Activated CD8-positive, alpha-beta memory T cell treated with anti-CD3 and anti-CD28 coated beads, Interleukin-2, amount 10 ng/mL, durations not matched to agents 7 days and 5 days (primary cell): ENCODE measurements at places on chromosomes 1 and 21.

DNA sequence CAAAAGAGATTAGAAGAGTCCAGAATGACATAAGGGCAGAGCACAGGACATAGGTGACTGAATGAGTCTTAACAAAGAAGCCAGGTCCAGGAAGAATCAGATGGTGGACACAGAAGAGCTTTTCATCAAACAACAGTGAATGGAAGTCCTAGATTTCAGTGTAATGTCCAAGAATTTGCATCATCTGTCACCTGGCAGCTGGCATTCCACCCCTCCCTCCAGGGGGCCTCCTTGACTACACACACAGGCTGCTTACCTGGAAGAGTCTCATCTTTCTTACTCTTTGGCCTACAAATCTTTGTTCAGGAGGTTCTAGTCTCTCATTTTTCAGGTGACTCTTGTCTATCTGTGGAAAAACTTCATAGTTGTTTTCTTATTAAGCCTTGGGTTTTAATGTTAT lies 36.2 kb downstream of the GORAB start:
- DNase-seq = no peak
- H3K4me3 ChIP-seq = no peak overlapping the region
- peaks cover 33% of the 10 kb centered on the region for H3K27me3 ChIP-seq
- H3K27ac ChIP-seq = no peak overlapping the region
- H3K4me1 ChIP-seq = peaks cover 4% of the 10 kb centered on the region

- H3K27me3 ChIP-seq = no peaks in the 10 kb centered on the region
- DNase-seq = no peak
- peaks cover 1% of the 10 kb centered on the region for H3K4me1 ChIP-seq
- no peak overlapping the region for H3K4me3 ChIP-seq
These were observed 426.8 kb downstream of the ADGRL2 start for GRCh38 chr1:82227306-82228095.

GRCh38 chr1:61389926-61390845 lies 307.8 kb downstream of the NFIA start:
- H3K4me1 ChIP-seq = peaks cover 32% of the 10 kb centered on the region
- H3K36me3 ChIP-seq = peaks cover 7% of the 10 kb centered on the region
- DNase-seq = no peak
- H3K4me3 ChIP-seq = no peak overlapping the region
- no peak overlapping the region for H3K27ac ChIP-seq

- H3K4me1 ChIP-seq = peaks cover 53% of the 10 kb centered on the region
- H3K27ac ChIP-seq = peak overlapping the region; percentile 79
- no peaks in the 10 kb centered on the region for H3K27me3 ChIP-seq
- no peak for DNase-seq
These were observed 44.7 kb downstream of the XCL2 start for GRCh38 chr1:168498956-168499687.

DNA sequence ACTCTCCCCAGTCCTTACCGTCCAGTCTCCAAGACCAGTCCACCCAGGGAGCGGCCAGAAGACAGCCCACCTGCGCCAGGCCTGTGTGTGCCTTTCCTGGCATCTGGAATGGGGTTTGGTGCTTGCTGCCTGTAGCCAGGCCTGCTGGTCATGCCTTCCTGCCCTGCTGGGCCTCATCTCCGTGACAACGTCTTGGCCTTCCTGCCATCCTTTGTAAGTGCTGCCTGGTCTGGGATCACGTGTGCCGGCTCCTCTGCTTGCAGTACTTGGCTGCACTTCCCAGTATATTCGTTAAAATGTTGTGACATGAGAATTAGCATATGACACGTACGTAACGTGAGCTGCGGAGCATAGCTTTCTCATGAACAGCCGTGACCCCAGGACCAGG lies 145.3 kb upstream of the COL6A1 start:
- peaks cover 2% of the 10 kb centered on the region for H3K36me3 ChIP-seq
- peaks cover 9% of the 10 kb centered on the region for H3K27me3 ChIP-seq
- DNase-seq = no peak
- no peak overlapping the region for H3K4me3 ChIP-seq
- no peak overlapping the region for H3K27ac ChIP-seq

- H3K4me3 ChIP-seq = no peak overlapping the region
- DNase-seq = no peak
- H3K4me1 ChIP-seq = peaks cover 48% of the 10 kb centered on the region
These were observed 5.7 kb downstream of the S1PR1 start for GRCh38 chr1:101242324-101243050.

- H3K4me1 ChIP-seq = no peaks in the 10 kb centered on the region
- peak; percentile 34 for DNase-seq
- no peaks in the 10 kb centered on the region for H3K27me3 ChIP-seq
- H3K4me3 ChIP-seq = no peak overlapping the region
- no peaks in the 10 kb centered on the region for H3K36me3 ChIP-seq
These were observed 12.9 kb downstream of the RCAN1 start for GRCh38 chr21:34602061-34602460.

DNA sequence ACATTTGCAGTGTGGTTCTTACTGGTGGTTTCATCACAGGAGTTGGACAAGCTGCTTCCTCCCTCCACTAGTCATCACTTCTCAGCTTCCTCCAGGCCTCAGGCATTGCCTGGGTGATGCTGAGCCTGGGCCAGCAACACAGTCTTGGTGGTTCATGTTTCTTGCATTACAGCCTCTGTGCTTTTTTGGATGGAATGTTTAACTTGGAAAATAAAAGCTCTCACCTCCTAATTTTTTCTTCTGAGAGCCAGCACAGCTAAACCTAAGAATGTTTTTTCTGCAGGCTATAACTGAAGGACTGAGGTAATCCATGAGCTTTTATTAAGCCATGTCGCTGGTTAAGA lies 66.1 kb upstream of the RHOU start:
- H3K4me1 ChIP-seq = peaks cover 5% of the 10 kb centered on the region
- H3K27ac ChIP-seq = no peak overlapping the region
- no peaks in the 10 kb centered on the region for H3K36me3 ChIP-seq
- DNase-seq = no peak
- H3K4me3 ChIP-seq = no peak overlapping the region

- no peaks in the 10 kb centered on the region for H3K27me3 ChIP-seq
- H3K4me3 ChIP-seq = no peak overlapping the region
- no peaks in the 10 kb centered on the region for H3K4me1 ChIP-seq
- no peaks in the 10 kb centered on the region for H3K36me3 ChIP-seq
- DNase-seq = no peak
- H3K27ac ChIP-seq = no peak overlapping the region
These were observed 44.6 kb upstream of the DNASE2B start for GRCh38 chr1:84353695-84354094.

GRCh38 chr1:151762941-151763921 lies at the start of gene MRPL9:
Gene MRPL9, minus strand, starts transcription at chr1:151763496. Its CDS starts 17 bp downstream, at chr1:151763479.
- peaks cover 33% of the 10 kb centered on the region for H3K4me1 ChIP-seq
- peak within 1 kb of the TSS; percentile 98 for H3K27ac ChIP-seq
- H3K27me3 ChIP-seq = no peaks in the 10 kb centered on the region
- H3K36me3 ChIP-seq = peaks cover 26% of the 10 kb centered on the region
- H3K4me3 ChIP-seq = peak within 1 kb of the TSS; percentile 93

DNA sequence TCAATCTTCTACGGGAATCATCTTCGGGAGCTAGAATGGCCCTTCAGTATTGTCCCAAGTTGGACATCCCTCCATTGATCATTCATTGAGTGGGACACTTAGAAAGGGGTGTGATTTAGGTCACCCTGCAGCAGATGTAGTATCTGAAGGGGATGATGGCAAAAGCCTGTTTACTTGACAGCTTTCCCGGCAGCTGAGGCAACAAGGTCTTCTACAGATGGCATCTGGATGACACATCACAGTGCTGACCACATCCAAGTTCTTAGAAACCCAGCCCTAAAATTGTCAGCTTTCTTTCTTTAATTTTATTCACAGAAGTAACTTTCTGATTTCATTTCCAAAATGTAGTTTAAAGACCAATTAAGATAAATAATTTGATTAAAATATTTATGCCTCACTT lies 150.3 kb downstream of the AMY1C start:
- no peak overlapping the region for H3K4me3 ChIP-seq
- no peaks in the 10 kb centered on the region for H3K27me3 ChIP-seq
- H3K4me1 ChIP-seq = no peaks in the 10 kb centered on the region
- no peaks in the 10 kb centered on the region for H3K36me3 ChIP-seq
- DNase-seq = no peak
- H3K27ac ChIP-seq = no peak overlapping the region

DNA sequence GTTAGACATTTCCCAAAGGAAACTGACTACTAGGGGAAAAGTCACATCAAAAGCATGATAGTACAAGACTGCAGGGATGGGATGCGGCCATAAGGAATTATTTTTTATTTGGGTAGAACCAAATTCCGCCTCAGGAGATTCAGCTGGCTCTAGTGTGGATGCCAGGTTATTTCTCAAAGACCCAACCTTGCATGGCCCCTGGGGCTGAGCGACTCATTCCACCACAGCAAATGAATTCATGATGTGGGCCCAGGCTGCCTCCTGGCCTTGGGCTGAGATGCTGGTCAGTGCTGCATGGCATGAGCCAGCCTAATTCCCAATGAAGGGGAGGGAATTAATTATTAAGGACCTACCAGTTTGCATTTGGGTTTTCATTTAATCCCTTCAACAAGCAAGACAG lies 11.8 kb downstream of the TMEM35B start:
- no peak for DNase-seq
- H3K4me1 ChIP-seq = peaks cover 8% of the 10 kb centered on the region
- H3K4me3 ChIP-seq = no peak overlapping the region
- H3K36me3 ChIP-seq = peaks cover 13% of the 10 kb centered on the region

DNA sequence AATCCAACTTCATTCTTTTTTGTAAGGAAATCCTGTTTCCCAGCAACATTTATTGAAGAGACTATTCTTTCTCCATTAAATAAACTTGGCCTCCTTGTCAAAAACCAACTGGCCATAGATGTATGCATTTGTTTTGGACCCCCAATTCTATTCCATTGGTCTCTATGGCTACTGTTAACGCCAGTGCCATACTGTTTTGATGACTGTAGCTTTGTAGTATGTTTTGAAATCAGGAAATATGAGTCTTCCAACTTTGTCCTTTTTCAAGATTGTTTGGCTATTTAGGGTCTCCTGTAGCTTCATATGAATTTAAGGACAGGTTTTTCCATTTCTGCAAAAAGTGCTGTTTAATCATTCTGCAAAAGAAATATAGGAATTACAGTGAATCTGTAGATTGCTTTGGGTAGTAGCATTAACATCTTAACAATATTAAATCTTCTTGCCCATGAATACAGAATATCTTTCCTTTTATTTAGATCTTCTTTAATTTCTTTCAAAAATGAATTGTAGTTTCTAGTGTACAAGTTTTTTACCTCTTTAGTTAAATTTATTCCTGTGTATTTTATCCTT lies 61.3 kb downstream of the ITGB3BP start:
- no peak overlapping the region for H3K27ac ChIP-seq
- H3K4me3 ChIP-seq = no peak overlapping the region
- H3K36me3 ChIP-seq = peaks cover 36% of the 10 kb centered on the region
- H3K27me3 ChIP-seq = no peaks in the 10 kb centered on the region
